ENCODE measurements at places on chromosomes 5 and 9. TPM values are rescaled to one million over a fixed set of nuclear protein-coding genes. Genes with fewer than 3 reads are reported as not detected.

DNA sequence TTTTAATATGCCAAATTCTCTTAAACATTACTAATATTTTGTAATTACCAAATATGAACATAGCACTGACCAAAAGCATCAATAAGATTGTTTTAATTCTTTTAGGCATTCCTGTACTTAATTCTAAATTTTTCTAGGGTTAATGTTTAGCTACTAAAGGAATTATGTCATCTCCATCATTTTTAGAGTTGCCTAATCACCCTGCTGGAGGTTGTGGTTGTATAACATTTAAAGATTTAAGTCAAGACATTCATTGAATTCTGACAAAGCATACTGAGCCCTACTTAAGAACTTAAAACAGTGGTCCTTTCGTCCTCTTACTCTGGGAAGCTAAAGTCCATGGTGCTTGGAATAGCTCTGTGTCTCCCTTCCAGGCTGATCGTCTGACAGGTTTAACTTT lies 28.1 kb upstream of the DAB2 start:
- DNase-seq = no peak

DNA sequence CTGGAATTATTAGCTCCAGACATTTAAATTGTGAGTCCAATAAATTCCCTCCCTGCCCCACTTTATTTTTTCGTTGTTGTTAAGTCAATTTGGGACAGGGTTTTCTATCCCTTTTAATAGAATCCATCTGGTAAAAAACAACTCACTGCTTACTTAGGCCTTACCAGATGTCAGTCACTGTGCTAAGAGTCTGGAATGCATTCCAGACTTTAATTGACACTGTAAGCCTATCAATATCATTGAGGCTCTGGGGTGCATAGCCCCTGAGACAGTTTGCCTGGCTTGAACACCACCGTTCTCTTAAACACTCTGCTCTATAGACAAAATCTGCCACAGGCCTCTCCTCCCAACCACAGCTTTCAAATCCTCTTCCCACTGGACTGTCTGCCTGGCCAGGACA lies 175.9 kb downstream of the NSG2 start:
- no peak for DNase-seq

GRCh38 chr9:107751567-107752210 lies 262.1 kb upstream of the KLF4 start:
- DNase-seq = peak; percentile 53

SPINK13 gene
- total RNA-seq = not detected

MUSK gene
- not detected for total RNA-seq

GPX3 gene
- total RNA-seq = 22.8 TPM

GRCh38 chr5:115016646-115017045 lies 153.1 kb downstream of the TRIM36 start:
- no peak for DNase-seq

GRCh38 chr9:130682421-130683121 lies 11.0 kb upstream of the EXOSC2 start:
- peak; percentile 86 for DNase-seq

DNA sequence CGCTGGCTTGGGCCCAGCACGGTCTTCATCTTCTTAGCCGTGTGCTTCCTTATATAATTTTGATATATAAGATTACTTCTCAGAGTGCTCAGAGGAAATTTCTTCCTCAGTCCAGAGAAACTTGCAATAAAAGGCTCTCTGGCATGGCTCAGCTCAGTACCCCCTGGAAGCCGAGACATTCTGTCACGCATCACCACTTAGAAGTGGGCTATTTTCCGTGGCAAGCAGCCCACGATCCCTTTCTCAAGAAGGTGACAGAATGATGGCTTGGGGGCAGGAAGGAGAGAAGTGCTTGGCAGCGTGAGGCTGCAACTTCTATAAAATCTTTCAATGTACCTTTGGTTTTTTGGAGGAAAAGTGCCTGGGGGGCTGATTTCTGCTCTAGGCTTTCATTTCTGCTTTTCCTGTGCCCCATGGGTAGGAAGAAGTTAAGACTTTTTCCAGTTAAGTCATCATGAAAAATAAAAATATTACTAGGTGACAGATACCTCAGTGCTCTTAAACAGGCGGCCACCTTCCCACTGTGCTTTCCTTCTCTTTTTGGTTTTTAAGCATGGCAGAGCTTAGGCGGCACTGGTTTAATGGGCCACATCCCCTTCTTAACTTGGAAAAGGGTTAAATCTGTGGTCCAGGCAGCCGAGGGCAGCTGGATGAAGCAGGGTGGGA lies 104.6 kb downstream of the MVB12B start:
- no peak for DNase-seq

DNA sequence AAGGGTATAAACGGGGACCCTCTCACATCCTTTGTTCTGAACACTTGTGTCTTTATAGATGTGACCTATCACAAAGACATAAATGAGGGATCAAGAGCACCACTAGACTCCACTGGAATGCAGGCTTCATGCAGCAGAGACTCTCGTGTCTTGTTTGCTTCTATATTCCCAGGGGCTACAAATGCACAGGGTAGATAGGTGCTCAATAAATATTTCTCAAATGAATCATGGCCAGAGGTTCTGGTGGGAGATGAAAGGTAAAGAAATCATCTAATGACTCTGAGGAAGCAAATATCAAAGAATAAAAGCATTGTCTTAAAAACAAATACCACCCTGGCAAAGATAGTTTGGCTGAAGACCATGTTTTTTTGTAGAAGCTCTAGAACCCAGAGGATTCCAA lies 6.6 kb downstream of the SLC36A3 start:
- no peak for DNase-seq

- peak; percentile 53 for DNase-seq
These were observed 42.7 kb upstream of the PLPP1 start for GRCh38 chr5:55577353-55578060.

GRCh38 chr9:96719921-96720320 lies 58.0 kb downstream of the ZNF510 start:
- DNase-seq = peak; percentile 21

DNA sequence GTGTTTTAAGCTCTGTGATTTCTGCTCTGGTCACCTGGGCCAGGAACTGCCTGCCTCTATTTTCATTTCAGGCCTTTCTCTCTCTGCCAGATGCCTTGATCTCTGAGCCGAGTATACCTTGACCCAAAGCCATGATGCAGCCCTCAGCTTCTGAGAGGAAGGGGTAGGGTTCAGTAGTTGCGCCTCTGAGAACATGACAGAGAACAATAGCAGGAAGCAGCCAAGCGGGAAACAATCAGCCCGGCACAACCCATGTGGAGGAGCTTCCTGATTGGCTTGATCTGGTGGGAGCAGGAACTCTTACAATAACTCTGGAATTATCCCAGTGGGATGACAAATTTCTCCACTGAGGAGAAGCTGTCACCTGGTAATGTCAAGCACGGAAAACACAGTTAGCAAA lies 127.4 kb downstream of the PALM2AKAP2 start:
- DNase-seq = peak; percentile 99

GRCh38 chr9:89437772-89438171 lies 60.1 kb downstream of the SEMA4D start:
- DNase-seq = no peak

DNA sequence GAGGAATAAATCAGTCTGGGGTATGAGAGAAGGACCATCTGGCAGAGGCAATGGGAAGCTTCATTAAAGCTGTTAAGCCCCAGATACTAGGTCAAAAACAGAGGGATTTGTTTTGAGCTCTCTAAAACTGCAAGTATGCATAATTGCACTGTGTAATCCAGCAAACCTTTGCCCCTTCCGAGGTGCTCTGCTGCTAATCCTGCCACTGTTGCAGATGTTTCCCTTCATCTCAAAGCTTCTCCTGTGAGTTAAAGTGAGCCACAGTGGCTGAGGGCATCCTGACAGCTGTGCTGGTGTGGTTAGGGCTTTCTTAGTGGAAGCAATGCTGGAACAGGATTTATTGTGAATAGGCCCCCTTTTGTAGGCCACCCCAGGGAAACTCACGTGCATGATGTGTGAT lies 160.3 kb upstream of the TRPC7 start:
- DNase-seq = no peak

DNA sequence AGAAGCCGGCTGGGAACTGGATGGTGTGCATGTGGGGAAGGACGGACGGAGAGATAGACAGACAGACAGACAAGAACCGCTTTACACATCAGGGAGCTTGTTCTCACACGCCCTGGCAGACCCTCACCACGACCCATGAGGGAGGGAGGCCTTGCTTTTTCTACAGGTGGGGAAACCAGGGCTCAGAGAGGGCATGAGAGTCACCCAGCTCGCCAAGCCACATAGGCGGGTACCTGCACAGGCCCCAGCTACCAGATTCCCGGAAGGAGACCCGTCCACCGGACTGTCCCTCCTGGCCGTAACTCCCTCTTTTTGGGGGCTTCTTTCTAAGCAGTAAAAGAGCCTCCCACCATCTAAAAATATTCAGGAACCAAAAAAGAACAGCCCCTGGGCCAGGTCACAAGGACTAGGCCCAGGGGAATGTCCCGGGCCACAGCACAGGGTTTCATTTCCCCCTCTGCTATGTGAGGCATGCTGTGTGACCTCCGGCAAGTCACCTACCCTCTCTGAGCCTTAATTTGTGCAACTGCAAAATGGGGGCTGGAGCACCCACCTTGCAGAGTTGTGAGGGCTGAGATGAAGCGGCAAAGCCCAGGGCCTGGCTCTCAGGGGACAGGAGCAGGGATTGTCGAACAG lies 84.4 kb upstream of the SARDH start:
- DNase-seq = no peak

DNA sequence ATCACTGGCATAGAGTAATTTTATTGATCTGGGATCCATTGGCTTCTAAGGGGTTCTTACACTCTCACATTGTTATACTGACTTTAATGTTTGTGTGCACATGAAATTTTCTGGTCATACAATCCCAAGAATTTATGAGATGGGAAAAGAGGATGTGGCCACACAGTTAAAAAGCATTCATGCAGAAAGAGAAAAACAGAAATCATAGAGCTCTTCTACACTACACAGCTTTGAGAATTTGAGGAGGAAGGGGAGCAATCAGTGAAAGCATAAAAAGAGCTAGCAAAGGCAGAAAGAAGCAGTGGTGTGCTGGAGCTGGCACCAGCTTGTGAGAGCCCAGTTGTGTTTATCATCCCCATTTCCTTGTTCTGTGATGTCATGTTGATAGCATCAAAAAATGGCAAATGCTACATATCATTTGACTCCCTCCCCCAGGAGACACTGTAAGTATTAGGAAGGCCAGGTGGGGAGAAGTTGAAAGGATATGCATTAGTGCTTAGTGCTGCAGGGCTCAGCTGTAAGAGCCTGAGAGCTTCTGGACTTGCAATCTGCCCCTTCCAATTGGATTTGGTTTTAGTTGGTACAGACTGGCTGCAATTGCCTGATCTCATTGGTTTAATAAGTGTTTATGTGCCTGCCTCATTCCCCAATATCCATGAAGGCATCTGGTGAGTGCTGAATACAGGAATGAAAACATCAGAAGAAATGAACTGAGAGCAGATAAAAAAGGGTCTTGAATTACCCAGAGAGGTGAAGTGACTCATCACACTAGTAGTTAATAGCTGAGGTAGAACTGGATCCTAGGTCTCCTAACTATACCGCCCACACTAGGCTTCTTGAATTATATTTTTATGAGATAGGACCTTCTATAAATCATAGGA lies 30.9 kb downstream of the RHOBTB3 start:
- DNase-seq = peak; percentile 46

DNA sequence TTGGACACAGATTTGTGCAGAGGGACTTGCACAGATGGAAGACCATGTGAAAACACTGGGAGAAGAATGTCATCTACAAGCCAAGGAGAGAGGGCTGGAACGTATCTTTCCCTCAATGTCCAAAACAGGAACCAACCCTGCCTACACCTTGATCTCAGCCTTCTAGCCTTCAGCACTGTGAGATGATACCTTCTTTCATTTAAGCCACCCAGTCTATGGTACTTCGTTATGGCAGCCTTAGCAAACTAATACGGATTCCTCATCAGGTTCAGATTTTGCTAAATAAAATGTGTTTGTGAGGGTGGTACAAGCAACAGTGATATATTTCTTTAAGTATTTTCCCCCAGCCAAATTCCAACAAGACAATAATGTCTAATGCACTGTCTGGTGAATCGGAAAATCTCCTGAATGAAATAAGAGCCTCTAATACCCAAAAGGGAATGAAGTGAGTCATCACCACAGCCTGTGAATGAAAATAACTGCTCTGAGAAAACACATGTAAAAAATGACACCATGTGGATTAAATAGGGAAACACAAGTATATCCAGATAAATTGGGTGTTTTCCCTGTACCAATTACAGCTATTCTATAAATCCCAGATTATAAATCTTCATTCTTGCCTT lies 182.8 kb upstream of the TARS1 start:
- peak; percentile 78 for DNase-seq

DNA sequence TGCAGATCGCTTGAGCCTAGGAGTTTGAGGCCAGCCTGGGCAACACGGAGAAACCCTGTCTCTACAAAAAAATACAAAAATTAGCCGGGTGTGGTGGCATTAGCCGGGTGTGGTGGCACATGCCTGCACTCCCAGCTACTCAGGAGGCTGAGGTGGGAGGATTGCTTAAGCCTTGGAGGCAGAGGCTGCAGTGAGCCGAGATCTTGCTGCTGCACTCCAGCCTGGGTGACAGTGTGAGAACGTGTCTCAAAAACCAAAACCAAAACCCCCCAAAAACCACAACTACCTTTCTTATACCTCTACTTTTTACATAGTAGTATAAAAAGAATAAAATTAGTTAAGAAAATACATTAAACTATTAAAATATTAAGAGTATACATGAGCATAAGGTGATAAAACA lies 121.2 kb downstream of the RAPGEF6 start:
- DNase-seq = no peak

GALNT12 gene
- total RNA-seq = 0.34 TPM

ZFP2 gene
- total RNA-seq = 1.0 TPM

GRCh38 chr9:122348288-122348777 lies 22.5 kb upstream of the PTGS1 start:
- peak; percentile 53 for DNase-seq

- DNase-seq = no peak
These were observed 30.0 kb downstream of the DNAJC21 start for GRCh38 chr5:34959323-34959722.

UBTD2 gene
- total RNA-seq = 25.7 TPM

- DNase-seq = no peak
These were observed 173.3 kb downstream of the TRIO start for GRCh38 chr5:14316471-14316870.

- no peak for DNase-seq
These were observed 427.8 kb downstream of the CDH9 start for GRCh38 chr5:26610577-26610976.

GRCh38 chr5:151600069-151600665 lies 9.0 kb upstream of the FAT2 start:
- DNase-seq = no peak

GPR21 gene
- 0.68 TPM for total RNA-seq

DNA sequence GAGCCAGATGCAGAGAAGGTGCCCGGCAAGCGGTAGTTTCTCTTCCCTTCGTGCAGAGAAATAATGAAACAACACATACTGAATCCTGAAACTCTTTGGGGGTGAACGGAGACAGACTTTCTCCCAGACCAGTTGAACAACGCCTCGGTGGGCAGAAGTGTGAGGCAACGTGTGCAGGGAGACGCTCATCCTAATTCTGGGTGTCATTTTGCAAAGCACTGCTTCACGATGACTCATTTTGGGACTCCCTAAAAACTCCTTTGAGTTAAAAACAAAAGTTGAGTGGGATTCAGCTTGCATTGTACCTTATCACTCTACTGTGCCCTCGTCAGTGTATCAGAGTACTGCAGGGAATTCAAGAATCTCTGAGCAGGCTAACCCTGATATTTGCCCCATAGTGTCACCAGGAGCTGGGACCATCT lies 3.5 kb upstream of the NEK6 start:
- no peak for DNase-seq
